ENCODE measurements at places on chromosomes 5 and 9.
A peak's percentile ranks its signal among the peaks of the same experiment; 100 is the strongest.

DNA sequence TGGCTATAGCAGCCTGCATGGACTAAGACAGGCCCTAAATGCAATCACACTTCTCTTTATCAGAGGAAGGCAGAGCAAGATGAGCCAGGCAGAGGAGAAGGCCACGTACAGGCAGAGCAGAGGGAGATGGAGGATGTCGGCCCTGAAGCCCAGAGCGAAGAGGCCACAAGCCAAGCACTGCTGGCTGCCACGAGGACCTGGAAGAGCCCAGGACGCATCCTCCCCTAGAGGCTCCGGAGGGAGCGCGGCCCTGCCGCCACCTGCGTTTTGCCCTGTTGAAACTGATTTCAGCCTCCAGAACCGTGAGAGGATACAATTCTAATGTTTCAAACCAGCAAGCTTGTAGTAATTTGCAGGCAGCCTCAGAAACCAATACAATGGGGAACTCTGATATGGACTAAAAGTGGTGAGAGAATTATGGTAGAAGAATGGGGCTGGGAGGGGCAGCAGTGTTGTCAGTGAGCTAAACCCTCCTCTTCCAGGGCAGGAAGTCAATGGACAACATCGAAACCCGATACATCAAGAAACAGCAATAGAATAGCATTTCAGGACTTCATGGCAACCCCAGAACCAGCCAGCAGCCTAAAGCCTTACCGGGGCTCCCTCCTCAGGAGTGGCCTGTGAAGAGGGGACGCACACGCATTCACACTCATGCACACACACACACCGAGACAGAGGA, 32.6 kb downstream of the ADAMTS2 start:
- peak; percentile 3 for DNase-seq

DNA sequence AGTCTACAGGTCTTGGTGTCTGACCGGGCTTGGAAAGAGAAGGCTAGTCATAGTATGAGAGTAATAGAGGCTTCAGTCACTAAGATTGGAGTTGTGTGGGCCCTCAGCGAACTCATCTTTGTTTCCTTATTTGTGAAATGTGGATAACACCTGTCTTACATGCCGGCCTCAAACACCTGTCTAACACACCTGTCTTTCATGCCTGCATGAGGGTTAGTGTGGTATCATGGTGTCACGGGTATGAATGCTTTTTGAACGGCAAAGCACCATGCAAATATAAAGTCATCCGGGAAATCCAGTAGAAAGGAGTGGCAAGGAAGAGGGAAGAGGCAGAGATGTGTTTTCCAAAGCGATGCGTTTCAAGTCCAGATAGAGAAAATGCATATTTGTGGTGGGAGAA, 25.5 kb downstream of the GRAMD2B start:
- DNase-seq = no peak

- DNase-seq = no peak
Observed at GRCh38 chr9:134469041-134469875, 143.0 kb downstream of the RXRA start.

DNA sequence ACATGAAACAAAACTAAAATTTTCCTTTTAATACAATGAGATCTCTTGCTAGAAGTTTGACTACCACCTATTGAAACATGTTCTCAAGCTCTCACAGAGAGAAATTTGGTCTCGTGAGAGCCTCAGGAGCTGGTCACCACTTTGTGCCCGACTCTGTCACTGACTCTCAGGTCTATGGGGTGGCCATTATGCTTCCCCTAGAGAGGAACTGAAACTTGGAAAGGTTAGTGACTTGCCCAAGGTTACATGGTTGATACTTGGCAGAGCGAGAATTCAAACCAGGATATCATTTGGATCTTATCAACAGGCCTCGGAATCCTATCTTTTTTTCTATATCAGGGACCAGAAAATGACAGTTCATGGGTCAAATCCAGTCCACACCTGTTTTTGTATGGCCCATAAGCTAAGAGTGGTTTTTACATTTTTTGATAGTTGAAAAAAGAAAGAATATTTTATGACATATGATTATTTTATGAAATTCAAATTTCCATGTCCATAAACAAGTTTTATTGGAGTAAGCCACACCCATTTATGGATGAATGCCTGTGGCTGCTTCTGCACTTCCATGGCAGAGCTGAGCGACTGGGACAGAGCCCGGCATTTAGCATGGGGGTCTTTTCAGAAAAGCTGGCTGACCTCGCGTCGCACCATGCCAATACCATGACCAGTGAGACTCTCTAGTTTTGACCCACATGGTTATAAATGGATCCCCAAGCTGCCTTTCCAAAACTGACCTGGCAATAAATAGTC, 44.8 kb upstream of the EQTN start:
- no peak for DNase-seq

GRCh38 chr9:93662016-93662638, 85.7 kb downstream of the PHF2 start:
- no peak for DNase-seq

- no peak for DNase-seq
Observed at GRCh38 chr9:91904588-91905236, 45.3 kb downstream of the ROR2 start.

DNA sequence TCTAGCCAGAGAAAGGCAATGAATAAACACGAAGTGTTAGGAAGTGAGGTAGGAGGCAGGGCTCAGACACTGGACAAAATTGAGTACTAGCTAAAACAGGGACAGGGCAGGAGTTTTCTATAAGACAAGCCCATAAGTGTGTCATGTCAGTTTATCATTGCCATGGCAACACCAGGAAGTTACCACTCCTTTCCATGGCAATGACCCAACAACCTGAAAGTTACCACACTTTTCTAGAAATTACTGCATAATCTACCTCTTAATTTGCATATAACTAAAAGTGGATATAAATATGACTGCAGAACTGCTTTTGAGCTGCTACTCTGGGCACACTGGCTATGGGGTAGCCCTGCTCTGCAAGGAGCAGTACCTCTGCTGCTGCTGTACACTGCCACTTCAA, 442.5 kb upstream of the COX7C start:
- DNase-seq = no peak

DNA sequence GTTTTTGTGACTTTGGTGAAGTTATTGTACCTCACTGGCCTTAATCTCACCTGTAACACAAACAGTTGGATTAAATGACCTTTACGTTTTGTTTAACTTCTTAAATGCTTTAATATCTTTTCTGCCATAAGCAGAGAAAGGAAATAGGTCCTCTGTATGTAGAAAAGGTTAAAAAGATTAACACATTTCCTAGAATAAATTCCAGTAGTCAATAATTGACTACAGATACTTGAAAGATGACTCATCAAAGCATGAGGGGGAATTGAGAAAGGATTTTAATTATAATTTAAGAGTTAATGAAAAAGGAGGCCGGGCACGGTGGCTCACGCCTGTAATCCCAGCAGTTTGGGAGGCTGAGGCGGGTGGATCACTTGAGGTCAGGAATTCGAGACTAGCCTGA, 35.8 kb upstream of the CMYA5 start:
- no peak for DNase-seq

DNA sequence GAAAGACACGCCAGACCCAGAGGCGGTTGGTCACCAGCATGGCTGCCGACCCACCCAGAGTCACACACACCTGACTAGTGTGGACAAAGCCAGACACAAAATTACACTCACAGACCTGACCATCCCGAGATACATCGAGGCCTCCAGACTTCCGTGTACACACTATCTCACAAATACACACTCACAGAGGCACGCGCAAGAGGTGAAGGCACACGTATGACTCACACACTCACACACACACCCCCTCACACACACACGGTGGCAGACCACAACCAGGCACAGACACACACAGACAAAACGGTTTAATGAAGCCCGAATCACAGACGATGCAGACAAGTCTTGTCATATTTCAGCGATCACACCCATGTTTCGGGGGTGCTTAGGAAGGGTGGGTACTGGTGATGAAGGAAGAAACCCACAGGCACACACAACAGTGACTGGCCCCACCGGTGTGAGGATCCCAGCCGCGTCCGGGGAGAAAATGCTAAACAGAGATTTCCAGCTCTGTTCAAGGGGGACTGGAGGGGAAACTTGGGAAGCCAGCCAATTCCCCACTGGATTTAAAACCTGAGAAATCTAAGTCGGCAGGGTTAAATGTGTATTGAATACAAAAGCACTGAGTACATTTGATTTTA, 51.3 kb downstream of the CRB2 start:
- peak; percentile 14 for DNase-seq

DNA sequence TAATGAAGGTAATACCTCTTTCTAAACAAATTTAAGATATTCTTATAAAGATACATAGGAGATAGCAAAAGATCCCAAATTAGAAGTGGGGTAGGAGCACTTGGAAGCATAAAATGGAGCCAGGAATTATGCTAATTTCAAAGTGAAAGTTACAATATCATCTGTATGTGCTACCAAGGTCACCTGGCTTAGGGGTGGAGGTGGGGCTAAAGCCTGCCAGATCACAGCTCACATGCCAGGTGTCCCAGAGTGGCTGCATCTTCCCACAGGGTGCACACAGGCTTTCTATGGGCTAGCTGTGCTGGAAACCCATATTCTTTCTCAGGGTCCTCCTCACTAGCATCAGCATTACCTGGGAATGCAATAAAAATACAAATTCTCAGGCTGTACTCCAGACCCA, 118.2 kb upstream of the TXNDC8 start:
- DNase-seq = no peak

DNA sequence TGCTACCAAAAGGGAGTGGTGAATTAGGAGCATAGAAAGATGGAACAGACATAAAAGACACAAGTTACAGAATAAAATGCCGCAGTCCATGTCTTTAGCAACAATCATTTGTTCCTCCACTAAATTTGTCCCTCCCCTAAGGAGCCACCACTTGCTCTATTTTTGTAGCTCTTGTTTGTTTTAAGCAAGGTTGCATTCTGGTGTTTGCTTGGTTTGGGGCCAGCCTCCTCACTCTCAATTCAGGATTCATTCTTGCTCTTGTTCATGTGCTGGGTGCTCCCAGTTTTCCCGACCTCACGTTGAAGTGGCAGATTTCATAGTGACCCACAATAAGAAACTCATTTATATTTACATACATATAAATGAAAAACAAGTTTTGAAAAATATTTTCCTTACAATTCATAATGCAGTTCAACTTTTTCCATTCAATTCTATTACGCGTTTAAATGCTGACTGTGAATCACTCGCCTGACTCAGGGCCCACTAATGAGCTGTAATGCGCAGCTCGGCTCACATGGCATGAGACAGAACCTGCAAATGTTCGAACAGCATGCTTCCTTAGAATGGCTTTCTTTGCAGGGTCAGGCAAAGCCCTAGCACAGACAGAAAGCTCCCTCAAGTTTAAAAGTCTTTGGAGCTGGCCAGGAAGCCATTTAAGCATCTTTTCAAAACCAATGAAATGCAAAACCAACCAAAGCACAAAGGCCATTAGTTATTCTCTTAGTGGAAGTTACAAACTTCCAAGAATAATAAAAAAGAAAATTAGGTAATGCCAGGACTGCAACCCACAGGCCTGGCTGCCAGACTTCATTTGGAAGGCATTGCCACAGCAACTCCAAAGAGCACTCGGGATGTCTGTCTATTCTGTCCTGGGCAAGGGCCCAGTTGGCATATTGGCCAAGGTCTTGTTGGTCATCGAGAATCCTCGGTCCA, 41.7 kb downstream of the RETREG1 start:
- no peak for DNase-seq

GRCh38 chr5:14134771-14135170, 8.4 kb upstream of the TRIO start:
- DNase-seq = no peak

- no peak for DNase-seq
Observed at GRCh38 chr5:128695791-128696530, 157.9 kb upstream of the FBN2 start.

GRCh38 chr9:89153232-89154017, 25.2 kb downstream of the SHC3 start:
- DNase-seq = no peak

GRCh38 chr9:121313458-121314152, 45.6 kb downstream of the GSN start:
- DNase-seq = peak; percentile 1

DNA sequence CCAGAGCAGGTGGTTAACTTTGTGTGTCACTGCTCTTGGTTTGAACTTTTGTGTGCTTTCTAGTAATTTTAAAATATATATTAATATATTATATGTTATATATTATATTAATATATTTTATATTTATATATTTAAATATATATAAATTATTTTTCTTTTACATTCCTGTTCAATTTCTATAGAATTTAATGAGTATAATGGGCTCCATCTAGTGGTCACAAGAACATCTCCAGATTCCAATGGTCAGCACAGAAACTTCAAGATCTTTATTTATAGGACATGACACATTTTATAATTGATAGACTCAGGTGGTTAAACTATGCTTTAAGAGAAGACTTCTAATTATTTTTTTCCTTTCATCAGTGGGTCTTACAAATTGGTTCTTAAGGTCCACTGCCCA, 39.1 kb downstream of the COL23A1 start:
- DNase-seq = no peak

DNA sequence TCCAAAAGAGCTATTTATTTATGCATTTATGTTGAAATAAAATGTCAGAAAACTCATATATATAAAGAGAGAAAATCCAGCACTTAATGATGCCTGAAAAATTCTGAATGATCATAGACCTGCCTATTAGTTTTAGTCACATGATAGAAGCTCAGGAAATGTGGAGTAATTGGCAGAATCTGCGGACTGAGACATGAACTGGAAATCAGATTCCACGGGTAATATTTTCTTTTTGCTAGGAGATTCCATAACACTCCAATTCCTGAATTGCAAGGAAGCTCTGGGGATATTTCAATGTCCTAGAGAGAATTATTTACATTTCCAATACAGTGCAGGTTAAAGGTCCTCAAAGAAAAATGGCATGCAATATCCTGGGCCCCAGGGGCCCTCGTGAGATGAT, 778.8 kb downstream of the SEMA5A start:
- no peak for DNase-seq

DNA sequence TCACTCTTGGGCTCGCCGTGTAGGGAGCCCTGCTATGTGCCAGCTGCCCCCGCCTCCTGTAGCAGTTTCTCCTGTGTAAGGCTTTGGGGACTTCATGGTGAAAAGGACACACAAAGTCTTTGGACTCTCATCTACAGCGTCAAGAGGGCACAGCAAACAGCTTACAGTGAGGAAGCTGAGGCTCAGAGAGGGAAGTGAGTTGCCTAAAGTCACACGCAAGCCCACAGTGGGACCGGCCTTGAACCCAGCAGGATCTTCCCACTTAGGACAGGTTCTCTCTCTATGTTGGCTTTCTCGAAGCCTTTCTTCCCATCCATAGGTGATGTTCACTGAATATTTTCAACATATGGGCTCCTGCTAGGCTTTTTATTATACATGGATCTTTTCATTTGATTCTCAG, 9.8 kb upstream of the PRRX2 start:
- no peak for DNase-seq

GRCh38 chr5:8943301-8943700, 602.6 kb downstream of the SEMA5A start:
- no peak for DNase-seq

- DNase-seq = no peak
Observed at GRCh38 chr9:121383715-121384114, 13.7 kb upstream of the STOM start.

GRCh38 chr9:130128733-130129431, 43.3 kb upstream of the NCS1 start:
- DNase-seq = no peak

DNA sequence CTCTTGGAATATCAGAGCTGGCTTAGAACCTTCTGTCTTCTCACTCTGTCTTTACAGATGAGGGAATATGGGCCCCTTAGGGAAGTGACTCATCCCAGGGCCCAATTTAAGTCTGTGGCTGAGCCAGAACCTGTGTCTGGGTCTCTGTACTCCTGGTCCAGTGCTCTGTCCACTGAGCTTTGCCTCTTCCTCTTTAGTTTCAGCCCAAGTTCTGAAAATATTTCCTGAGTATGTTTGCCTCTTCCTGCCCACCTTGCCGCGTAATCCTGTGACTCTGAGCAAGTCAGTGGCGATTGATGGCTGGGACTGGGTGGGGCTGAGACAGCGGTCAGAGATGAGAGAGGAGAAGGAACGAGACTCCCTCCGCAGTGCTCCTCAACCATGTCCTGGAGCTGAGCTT, 7.8 kb downstream of the IER5L start:
- no peak for DNase-seq
